ENCODE measurements at places on chromosomes 3 and 15.

DNA sequence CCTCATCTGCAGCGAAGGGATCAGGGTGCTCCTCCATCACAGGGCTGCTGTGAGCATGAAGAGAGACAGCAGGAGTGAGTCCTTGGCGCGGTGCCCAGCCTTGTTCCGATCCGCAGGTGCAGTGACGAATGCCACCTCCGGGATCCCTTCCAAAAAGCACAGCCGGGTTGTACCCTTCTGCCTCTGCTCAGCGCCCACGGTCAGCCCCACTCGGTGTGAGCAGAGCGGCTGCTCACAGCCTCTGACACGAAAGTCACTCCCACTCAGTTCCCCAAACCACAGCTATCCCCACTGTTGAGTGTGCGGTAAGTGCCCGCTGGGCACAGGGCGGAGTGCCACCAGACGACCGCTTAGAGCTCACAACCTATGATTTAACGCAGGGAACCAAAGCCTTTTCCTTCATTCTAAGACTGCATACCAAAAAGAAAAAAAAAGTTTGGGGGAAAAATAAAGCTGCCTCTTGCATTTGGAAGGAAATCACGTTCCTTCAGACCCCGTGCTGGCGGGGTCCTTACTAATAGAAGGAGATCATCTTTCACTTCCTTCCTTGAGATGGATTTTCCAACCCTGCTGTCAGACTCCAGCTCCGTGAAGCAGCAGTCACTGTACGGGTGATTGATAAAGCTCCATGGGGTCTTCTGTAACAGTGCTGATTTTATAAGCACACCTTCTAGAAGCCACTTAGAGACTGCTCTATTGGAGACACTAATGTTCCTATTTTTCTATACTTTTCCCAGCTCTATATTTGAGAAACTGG, 34.7 kb upstream of the TUBGCP5 start:
- no peak for DNase-seq

- no peak for DNase-seq
Measured at GRCh38 chr3:159146392-159146791, 344.5 kb downstream of the MFSD1 start.

- no peak for DNase-seq
Measured at GRCh38 chr15:71306538-71306937, 191.3 kb downstream of the THSD4 start.

- DNase-seq, result no peak
Measured at GRCh38 chr15:67085818-67086636, 20.6 kb downstream of the SMAD3 start.

- no peak for DNase-seq
Measured at GRCh38 chr3:150124142-150124541, 153.4 kb upstream of the PFN2 start.

GRCh38 chr15:88276821-88277410, 20.4 kb upstream of the NTRK3 start:
- DNase-seq, result no peak

DNA sequence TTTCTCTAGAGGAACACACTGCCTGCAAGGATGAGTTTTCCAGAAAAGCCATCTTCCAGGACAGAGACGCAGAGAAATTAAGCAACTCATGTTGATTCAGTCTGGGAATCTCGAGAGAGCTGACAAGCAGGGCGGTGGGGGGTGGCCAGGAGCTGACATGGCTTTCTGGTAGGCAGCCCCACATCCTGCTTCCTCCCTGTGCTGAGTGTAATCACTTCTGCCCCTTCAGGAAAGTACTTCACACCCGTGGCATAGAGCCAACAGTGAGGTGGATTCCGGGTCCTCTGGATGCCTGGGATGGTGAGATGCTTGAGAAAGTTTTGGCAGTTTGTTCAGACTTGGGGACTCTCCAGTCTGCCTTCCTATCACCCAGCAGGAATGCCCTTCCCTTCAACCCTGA, 221.1 kb downstream of the SLCO3A1 start:
- no peak for DNase-seq

DNA sequence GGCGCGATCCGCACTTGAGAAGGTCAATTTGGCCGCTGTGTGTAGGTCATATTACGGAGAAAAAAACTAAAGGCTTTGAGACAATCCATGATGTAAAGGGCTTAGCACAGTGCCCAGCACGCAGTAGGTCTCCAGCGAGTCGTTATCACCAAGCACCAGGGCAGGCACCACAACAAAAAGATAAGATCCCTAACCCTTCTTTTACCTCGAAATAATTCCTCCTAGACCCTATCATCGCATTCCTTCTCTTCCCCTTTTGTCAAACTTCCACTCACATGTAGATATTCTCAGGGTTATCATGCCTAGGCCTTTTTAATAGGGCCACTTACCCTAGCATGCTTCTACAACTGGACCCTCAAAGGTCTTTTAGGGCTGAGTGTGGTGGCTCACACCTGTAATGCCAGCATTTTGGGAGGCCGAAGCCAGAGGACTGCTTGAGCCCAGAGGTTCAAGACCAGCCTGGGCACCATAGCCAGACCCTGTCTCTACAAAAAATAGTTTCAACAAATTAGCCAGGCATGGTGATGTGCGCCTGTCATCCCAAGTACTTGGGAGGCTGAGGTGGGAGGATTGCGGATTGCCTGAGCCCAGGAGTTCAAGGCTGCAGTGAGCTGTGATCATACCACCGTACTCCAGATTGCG, 13.5 kb downstream of the ZNF774 start:
- no peak for DNase-seq

Measured in stimulated activated CD4-positive, alpha-beta T cell treated with anti-CD3 and anti-CD28 coated beads, Interleukin-12 subunit alpha, Interleukin-12 subunit beta, amount 100 ng/mL, for 48 hours (primary cell).